Foreskin fibroblast (primary cell): ENCODE measurements at places on chromosomes 5 and 9.

- DNase-seq: peak; percentile 85
Measured at GRCh38 chr9:16671591-16672137, 198.8 kb downstream of the BNC2 start.

GRCh38 chr9:90285946-90286345 is 356.7 kb downstream of the DIRAS2 start:
- DNase-seq: no peak

DNA sequence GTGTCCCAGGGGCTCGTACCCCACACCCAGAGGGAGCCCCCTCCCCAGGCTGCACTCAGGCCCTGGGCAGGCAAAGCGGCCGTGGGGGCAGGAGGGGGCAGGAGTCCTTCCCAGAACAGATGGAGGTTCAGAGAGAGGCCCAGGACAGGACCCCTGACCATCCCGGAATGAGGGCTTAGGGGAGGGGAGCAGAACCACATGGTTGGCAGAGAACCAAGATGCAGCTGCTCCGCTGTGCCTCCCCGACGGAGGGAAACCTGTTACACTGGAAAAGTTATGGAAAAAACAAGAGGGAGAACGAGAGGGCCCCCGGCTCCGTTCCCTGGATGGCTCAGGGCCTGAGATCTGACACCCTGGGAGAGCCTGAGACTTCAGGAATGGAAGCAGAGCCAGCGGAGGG is 22.7 kb downstream of the SLC12A7 start:
- DNase-seq: no peak

DNA sequence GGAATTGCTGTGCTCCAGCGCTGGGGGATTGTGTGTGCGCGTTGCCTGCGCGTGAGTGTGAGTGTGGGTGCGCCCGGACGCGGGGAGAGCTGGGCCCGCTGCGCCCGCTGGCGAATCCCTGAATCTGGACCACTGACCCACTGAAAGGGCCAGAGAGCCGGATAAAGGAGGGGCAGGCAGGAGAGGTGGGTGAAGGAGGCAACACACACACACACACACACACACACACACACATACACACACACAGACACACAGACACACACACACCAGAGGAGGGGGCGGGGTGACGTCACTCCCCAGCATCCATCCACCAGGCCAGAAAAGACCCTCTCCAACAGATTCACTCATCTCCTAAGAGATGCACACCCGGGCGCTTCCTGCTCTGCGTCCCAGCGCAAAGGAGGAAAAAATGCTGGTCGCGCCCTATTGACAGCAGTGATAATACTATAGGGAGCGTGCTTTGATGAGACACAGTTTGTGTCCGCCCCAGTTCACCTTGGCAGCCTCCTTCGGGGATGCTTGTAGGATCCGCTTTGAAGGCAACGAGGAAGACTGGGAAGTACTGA is 1059.1 kb upstream of the DMAC1 start:
- DNase-seq: peak; percentile 45

GRCh38 chr5:112203229-112203628 is 215.8 kb downstream of the EPB41L4A start:
- no peak for DNase-seq

GRCh38 chr9:129953736-129954135 is 89.3 kb downstream of the FNBP1 start:
- DNase-seq: no peak

- no peak for DNase-seq
Measured at GRCh38 chr5:128453121-128453520, 84.9 kb downstream of the FBN2 start.

DNA sequence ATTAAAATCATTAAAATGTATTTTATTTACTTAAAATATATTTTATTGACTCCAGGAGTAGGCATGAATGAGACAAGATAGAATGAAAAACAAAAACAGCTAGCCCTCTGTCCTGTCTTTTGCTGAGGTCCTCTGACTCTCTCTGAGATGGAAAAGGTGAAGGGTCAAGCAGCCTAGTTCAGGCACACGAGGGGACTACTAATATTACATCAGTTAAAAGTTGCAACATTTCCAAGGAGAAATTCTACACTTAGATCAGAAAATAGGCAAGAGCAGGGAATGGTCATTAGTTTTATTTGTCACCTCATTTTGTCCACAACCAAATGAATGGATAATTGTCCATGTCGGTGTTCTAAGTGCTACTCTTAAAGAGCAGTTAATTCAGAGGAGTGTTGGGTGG is 148.5 kb downstream of the CDH10 start:
- DNase-seq: no peak

DNA sequence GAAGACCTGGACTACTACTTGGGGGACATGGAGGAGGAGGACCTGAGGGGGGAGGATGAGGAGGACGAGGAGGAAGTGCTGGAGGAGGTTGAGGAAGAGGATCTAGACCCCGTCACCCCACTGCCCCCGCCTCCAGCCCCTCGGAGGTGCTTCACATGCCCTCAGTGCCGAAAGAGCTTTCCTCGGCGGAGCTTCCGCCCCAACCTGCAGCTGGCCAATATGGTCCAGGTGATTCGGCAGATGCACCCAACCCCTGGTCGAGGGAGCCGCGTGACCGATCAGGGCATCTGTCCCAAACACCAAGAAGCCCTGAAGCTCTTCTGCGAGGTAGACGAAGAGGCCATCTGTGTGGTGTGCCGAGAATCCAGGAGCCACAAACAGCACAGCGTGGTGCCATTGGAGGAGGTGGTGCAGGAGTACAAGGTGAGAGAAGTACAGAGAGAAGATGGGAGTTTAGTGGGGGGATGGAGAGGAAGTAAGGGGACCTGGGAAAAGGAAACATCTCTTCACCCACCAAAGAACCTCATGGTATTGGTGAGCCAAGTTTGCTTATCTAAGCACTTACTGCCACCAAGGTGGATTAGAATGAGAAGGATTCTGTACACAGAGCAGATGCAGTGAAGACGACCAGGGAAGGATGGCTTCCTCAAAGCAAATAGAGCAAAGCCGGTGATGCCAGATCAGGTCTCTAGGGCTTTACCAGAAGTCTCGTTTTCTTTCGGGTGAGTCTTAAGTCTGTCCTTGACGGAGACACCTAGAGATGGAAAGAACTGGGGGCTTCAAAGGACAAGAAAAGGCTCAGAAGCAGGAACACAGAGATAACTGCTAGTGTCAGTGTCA is 1.5 kb downstream of the TRIM41 start:
- DNase-seq: no peak

DNA sequence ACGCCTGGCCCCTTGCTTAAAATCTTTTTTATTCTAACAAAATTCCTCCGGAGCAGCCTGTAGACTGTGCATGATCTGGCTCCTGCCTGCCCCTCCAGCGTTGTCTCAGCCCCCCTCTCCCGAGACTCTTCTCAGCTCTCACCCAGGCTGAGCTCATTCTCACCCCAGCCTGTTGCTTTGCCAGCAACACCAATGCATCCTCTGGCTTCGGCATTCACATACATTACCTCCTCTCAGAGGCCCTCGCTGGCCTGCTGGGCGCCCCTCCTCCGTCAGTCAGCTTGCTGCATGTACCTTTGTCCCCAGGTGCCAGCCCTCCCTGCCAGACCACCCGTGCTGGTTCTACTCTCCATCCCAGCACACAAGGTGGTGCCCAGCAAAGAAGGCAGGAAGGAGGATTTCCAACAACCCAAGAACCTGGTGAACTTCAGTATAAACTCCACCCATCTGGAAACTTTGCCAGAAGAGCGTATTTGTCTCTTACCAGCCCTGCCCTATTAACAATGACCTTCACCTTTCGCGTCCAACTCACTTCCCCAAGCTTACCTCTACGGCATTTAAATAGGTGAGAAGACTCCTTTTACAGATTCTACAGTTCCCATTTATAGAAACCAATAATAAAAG is 35.0 kb downstream of the MYO10 start:
- DNase-seq: no peak

DNA sequence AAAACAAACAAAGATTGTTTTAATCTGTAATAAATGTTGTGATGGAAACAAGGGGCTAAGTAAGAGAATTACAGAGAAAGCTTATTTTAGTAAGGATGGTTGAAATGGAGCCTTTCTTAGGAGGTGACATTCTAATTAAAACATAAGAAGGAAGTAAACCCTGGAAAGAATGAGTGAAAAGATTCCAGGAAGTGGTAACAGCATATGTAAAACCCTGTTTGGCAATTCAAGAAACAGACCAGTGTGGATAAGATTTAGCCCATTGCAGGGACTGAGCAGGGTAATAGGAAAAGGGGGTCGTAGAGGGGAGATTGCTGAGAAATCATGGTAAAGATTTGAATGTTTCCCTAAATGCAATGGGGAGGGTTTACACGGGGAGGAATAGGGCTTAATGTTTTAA is 21.6 kb upstream of the PIP5K1B start:
- DNase-seq: no peak

- DNase-seq: no peak
Measured at GRCh38 chr9:131657037-131657377, 82.9 kb downstream of the RAPGEF1 start.

- no peak for DNase-seq
Measured at GRCh38 chr9:108645520-108645919, 210.3 kb downstream of the ACTL7B start.

DNA sequence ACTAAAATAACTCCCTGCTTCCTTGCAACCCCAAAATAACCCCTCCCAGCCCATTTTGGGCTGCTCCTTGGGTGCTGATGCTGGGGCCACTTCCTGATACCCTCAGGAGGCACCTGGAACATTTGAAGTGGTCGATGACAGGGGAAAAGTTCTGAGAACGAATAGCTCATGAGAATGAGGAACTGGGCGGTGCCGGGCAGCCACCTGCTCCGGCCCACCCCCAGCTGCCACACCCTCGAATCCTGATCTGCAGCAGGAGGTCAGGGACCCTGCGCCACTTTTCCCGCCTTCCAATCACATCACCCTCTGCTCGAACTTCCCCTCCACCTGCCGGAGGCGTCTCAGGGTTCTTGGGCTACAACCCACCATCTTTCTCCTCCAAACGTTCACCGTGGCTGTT is 19.7 kb downstream of the HRH2 start:
- no peak for DNase-seq

GRCh38 chr9:108517651-108518365 is 338.0 kb downstream of the ACTL7B start:
- DNase-seq: no peak

- DNase-seq: peak; percentile 79
Measured at GRCh38 chr5:139190125-139190524, 8.0 kb downstream of the SIL1 start.

GRCh38 chr5:85017261-85017660 is 632.6 kb upstream of the EDIL3 start:
- no peak for DNase-seq

DNA sequence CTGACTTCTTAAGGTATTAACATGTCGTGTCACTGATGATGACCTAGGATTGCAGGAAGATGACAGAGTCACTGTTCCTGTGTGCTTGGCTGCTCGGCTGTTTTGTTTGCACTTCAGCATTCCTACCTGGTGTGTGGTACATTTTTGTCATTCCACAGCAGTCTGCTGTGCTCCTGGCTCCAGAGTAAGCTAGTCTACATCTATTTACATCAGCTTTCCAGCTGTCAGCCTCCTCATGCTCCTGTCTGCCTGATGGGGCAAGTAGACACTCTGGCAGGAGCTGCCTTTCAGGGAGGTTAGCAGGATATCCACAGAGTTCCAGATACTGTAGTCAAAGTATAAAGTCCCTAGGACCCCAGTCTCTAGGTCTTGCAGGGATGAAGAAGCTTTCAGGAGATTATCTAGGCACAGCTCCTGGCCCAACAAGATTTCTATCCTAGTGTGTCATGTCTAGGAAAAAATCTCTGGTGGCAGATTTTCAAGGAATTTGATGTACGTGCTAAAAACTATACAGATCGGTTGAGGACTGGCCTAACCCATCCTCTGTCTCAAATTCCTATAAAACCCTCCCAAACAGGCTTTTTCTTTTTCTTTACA is 28.4 kb downstream of the RUSC2 start:
- peak; percentile 87 for DNase-seq

GRCh38 chr9:129671519-129671918 is 6.1 kb downstream of the PRRX2 start:
- peak; percentile 62 for DNase-seq

GRCh38 chr9:36337865-36338264 is 62.2 kb downstream of the RNF38 start:
- DNase-seq: no peak

DNA sequence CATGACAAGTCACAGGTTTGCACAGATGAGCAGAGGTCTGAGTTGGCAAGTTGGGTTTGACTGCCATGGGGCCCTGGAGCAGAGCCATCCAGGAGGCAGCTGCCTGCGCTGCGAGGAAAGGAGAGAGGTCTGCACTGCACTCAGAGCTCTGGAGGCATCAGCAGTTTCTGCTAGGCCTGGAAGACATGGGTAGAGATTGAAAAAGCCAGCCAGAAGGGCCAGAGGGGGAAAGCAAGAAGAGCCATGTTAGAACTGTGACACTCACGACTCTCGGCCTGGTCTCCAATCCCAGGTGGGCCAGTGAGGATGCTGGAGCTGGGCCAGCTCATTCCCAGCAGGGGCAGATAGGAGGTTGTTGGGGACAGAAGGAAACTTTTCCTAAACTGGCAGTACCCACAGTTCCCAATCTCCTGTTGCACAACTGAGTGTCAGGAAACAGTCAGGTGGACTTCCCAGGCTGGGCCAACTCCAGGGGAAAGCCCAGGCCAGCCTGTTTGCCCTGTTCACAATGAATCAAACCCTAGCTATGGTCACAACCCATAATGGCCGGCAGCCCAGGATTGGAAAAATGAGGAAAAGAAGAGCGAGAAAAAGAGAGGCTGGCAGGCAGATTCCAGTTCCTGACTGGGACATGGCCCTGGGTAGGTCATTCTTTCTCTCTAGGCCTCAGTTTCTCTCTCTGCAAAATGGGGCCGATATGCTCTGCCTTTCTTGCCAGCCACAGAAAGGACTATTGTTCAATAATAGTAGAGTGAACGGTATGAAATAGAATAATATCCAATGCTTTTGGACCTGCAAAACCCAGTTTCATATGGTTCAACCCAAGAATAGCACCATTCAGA is 7.8 kb upstream of the ORM1 start:
- no peak for DNase-seq

- no peak for DNase-seq
Measured at GRCh38 chr5:178323541-178323865, 90.9 kb upstream of the PHYKPL start.

- DNase-seq: no peak
Measured at GRCh38 chr5:172641359-172642050, 442 bp downstream of the NEURL1B start.

DNA sequence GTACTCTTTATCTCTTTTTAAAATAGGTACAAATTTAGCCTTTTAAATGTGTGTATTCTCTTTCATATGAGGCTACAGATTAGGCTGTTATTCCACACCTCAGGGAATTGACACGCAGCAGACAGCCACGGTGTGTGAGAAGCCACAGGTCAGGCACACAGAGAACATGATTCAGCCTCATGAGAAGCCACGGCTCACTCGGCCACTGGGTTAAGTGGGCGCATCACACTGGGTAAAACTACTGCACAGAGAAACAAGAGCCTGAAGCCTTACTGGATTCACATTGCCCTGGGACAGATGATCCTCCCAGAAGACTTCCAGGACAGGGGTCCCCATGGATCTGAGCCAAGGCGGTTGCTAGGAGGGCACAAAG is 28.2 kb downstream of the LPCAT1 start:
- DNase-seq: no peak

DNA sequence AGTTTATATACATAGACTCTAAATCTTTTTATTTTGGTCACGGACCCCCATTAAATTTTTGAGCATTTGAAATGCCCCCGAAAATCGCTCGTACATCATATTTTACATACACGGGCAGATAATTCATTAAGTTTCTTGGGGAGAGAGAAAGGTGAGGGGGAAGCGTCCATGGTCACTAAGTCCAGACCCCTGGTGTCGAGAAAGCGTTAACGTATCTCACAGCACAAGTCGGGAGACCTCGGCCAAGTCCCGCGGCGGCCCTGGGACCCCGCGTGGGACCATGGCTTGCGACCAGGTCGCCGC is 794 bp downstream of the PTBP3 start:
- no peak for DNase-seq
